Natural killer cell treated with Interleukin-12 subunit alpha and Interleukin-12 subunit beta and Interleukin-15 and Interleukin-18, amount 100 ng/mL, for 72 hours (primary cell): ENCODE measurements at places on chromosomes 13 and 19. TPM values are rescaled to one million over a fixed set of nuclear protein-coding genes. Genes with fewer than 3 reads are reported as not detected.

DNA sequence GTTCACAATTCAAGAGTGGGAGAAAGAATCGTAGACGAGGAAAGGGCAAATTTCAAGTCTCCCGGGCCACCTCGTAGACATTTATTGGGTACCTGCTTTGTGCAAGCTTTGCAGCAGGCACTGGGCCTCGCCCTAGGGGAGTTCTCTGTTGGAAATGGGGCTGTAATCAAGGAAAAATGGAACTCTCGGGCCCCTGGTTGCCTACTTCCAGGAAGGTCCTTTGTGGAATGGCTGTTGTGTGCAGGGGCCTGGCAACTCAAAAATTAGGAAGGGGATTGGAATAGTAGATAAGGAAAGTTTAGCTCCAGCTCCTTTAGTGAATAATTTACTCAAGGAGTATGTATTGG, 612 bp downstream of the ZNF526 start:
- DNase-seq, result no peak

- DNase-seq, result no peak
Measured at GRCh38 chr13:106649495-106649894, 81.6 kb upstream of the ARGLU1 start.

DNA sequence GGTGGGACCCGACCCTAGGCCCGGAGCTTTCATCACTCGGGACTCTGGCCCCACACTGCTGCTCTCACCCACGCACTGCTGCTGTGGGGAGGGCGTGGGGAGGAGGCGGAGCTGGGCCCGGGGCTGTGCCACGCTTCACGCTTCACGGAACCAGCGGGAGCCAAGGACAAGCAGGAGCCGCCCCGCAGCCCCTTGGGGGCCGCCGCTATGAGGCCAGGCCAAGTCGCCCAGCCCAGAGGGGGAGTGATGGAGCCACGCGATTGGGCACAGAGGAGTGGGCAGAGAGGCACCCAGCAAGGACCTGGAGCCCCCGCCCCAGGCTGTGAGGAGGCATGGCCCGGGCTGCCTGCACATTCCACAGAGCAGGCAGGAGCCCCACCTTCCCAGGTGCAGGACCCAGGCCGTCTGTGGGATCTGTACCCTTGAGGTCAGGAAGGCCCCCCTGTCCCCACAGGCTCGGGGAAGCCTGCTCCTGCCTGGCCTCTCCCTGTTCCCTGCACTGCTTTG, 10.2 kb upstream of the SUPT20H start:
- DNase-seq, result no peak

- no peak for DNase-seq
Measured at GRCh38 chr13:40191186-40191980, 475.1 kb downstream of the FOXO1 start.

DNA sequence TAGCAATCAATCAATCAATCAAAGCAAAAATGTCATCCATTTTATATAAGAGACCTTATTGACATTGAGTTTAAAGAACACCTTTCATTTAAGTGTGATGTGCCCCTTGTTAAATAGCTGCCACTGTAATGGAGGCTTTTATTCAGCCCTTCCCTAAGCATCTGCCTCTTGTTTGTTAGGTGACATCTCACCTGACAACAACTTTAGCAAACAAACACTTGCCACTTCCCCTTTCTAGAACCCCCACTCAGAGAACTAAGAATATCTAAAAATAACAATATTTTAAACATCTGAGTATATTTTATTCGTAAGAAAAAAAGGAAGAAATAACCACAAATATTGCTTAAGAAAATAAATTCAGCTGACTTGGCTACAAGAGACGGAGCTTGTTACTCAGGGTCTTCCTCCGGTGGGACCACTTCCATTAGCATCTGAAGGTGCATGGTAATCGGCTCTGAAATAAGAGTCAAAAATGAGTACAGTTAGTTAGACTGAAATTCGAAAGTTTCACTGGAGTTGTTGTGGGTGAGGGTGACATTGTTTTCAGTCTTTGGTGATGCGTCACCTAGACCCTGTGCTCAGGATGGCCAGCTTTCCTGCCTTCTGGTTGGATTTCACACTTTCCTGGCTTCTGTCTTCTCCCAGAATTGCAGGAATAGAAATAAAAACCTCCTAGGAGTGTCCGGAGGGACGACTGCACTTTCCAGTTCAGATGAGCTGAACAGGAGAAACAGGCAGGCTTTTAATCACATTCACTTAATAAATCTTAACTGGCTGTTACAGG, 39.1 kb downstream of the SLC7A9 start:
- DNase-seq, result no peak

GRCh38 chr19:15303105-15303780, 29.1 kb downstream of the BRD4 start:
- no peak for DNase-seq

- DNase-seq, result no peak
Measured at GRCh38 chr13:77528834-77529500, 6.5 kb upstream of the SCEL start.

The RASIP1 gene
- 0.12 TPM for total RNA-seq

The PEG3 gene
- total RNA-seq, result not detected

The PSG6 gene
- not detected for total RNA-seq
